ENCODE measurements at places on chromosomes 1 and 21.

- no peak for DNase-seq
These were observed 33.1 kb downstream of the THRAP3 start for GRCh38 chr1:36257375-36257767.

GRCh38 chr1:160638926-160639325 is 7.9 kb downstream of the SLAMF1 start:
- no peak for DNase-seq

- DNase-seq = no peak
These were observed 82.3 kb downstream of the FCRL5 start for GRCh38 chr1:157469752-157470675.

- DNase-seq = no peak
These were observed 48.3 kb downstream of the ATG4C start for GRCh38 chr1:62832276-62832675.

- DNase-seq = no peak
These were observed 21.6 kb upstream of the ABCA4 start for GRCh38 chr1:94142583-94142982.

DNA sequence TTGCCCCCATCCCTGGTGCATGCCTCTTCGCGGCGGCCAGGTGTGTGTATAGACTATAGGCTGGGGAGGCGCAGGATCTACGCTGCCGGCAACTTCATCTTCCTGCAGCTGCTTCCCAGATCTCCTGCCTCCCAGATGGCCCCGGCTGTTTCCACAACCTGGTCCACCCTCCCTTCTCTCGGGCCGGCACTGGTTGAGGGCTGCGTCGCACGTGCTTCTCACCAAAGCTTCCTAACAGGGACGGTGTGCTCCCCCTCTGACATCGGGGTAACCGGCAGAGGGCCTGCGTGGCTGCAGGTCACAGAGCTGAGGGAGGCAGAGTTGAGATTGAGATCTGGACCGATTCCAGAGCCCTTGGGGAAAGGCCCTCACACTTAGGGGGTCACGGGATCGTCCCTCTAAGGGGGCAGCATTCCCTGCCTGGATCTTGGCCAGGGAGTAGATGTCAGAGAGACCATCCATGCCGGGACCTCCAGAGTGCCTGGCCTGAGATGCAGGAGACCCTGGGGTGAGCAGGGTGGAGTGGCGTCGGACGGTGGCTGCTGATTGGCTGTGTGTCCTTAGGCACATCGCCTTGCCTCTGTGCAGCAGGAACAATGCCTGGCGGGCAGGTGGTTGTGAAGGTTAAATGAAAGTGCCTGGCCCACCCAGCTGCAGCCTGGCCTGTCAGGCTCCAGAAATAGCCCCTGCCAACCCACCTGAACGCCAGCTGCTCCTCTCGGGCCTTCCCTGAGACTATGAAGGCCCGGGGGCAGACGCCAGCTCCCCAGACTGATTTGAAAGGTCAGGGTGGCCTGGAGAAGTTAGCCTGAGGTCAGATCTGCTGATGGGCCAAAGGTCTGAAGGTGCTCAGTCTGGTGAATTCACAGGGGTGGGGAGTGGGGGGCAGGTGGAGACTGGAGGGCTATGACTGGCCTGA is 6.1 kb upstream of the MASP2 start:
- no peak for DNase-seq

- no peak for DNase-seq
These were observed 65.8 kb downstream of the LMO4 start for GRCh38 chr1:87394513-87394912.

DNA sequence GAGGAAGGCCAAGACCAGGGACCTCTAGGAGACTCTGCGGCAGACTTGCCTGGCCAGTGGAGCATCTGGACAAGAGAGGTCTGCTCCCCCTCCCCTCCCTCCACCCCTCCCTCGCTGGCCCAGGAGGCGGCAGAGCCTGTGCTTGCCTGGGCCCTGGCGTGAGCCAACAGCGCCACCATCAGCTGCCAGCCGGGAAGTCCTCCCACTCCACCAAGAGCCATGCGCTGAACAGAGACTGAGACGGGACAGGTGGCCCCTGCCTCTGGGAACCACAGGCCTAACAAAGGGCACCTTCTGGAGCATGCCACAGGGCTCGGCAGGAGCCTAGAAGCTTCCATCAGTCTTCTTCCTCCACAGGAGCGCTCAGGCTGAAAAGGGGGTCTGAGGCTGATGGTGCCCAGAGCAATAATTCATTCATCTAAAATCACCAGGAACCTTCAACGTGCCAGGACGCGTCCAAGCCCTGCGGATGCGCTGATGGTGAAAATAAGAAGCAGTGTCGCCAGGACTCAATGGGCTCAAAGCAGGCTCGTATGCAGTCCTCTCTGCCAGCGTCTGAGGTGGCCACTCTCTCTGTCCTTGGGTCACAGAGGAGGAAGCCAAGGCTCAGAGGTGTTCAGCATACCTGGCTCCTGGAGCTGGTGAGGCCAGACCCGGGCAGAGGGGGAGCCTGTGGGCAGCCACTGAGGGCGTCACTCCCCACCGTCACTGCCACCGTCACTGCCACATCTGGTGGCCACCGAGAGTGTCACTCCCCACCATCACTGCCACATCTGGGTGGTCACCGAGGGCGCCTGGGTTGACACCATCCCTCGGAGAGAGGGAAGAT is 161.2 kb downstream of the NPHP4 start:
- DNase-seq = peak; percentile 23

- DNase-seq = no peak
These were observed 109.0 kb downstream of the ETS2 start for GRCh38 chr21:38914528-38915293.

DNA sequence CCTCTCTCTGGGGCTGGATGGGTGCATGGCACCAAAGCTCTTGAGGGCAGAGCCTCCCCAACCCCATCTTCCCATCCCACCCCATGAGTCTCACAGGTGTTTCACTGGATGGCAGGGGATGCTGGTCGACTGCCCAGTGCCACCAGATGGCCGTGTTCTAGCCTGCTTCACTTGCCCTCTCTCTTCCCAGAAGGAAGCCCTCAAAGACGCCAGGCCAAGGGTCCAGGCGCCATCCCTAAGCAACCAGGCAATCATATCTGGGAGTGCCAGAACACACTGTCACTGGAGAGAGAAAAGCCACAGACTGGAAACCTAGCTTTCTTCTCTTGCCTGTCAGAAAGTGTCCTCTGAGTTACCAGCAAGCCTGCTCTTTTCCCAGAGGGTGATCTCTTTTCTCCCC is 26.7 kb downstream of the PIGM start:
- no peak for DNase-seq

- no peak for DNase-seq
These were observed 48.1 kb downstream of the KANK4 start for GRCh38 chr1:62271134-62271533.

GRCh38 chr1:7712731-7713323 is 58.3 kb upstream of the VAMP3 start:
- no peak for DNase-seq

- DNase-seq = no peak
These were observed 560.8 kb downstream of the NEGR1 start for GRCh38 chr1:71721532-71721931.
